Bronchial smooth muscle cell (primary cell): ENCODE measurements at places on chromosomes 7 and 10. TPM values are rescaled to one million over a fixed set of nuclear protein-coding genes. Genes with fewer than 3 reads are reported as not detected.

Gene ERVW-1
- total RNA-seq = not detected in 2 replicates

Gene TMEM139
- 0.09 TPM in 1 of 2 replicates, not detected in the other for total RNA-seq

Gene SLC26A3
- total RNA-seq = not detected in 2 replicates

Gene ICA1
- under 0.01 and 0.09 TPM in 2 replicates for total RNA-seq

Gene KIF11
- 2.7 and 5.7 TPM in 2 replicates for total RNA-seq

Gene COL17A1
- total RNA-seq = 0.16 and 0.94 TPM in 2 replicates

Gene CDC14C
- under 0.01 and 0.09 TPM in 2 replicates for total RNA-seq

Gene GRM3
- total RNA-seq = not detected in 2 replicates

Gene SFTPA1
- total RNA-seq = not detected in 2 replicates

Gene ADAM22
- 0.47 and 1.4 TPM in 2 replicates for total RNA-seq

Gene CELF2
- total RNA-seq = 3.8 and 4.4 TPM in 2 replicates

Gene ANKRD1
- total RNA-seq = 0.16 and 0.43 TPM in 2 replicates

Gene DOCK4
- total RNA-seq = 10.4 and 21.8 TPM in 2 replicates

Gene PPA1
- total RNA-seq = 221 and 248 TPM in 2 replicates

Gene PPP1R3C
- 125 and 167 TPM in 2 replicates for total RNA-seq

Gene LBX1
- under 0.01 TPM in 1 of 2 replicates, not detected in the other for total RNA-seq

Gene PTPN20
- total RNA-seq = under 0.01 and 0.09 TPM in 2 replicates

Gene NEBL
- total RNA-seq = 0.16 and 0.34 TPM in 2 replicates

Gene ATRNL1
- total RNA-seq = 0.16 and 0.69 TPM in 2 replicates

Gene CYP3A7
- 0.34 and 1.1 TPM in 2 replicates for total RNA-seq

Gene CDH23
- 0.17 and 0.32 TPM in 2 replicates for total RNA-seq

Gene CHAT
- not detected in 2 replicates for total RNA-seq

Gene WNT16
- total RNA-seq = 0.09 and 0.32 TPM in 2 replicates

Gene CPA2
- total RNA-seq = under 0.01 TPM in 1 of 2 replicates, not detected in the other

Gene SPDYE2
- not detected in 2 replicates for total RNA-seq

Gene LIPF
- not detected in 2 replicates for total RNA-seq

Gene SKIDA1
- 0.47 and 0.60 TPM in 2 replicates for total RNA-seq

Gene NPSR1
- total RNA-seq = not detected in 2 replicates

Gene ZNF503
- 6.7 and 16.4 TPM in 2 replicates for total RNA-seq

Gene GPER1
- total RNA-seq = 2.1 and 3.6 TPM in 2 replicates

Gene TBX20
- total RNA-seq = not detected in 2 replicates

Gene GPNMB
- 264 and 417 TPM in 2 replicates for total RNA-seq

Gene DDIT4
- total RNA-seq = 223 and 361 TPM in 2 replicates

Gene MYOZ1
- under 0.01 and 0.43 TPM in 2 replicates for total RNA-seq

Gene MALRD1
- 0.16 and 0.60 TPM in 2 replicates for total RNA-seq
